ENCODE measurements at places on chromosomes 1 and 21. TPM values are rescaled to one million over a fixed set of nuclear protein-coding genes. Genes with fewer than 3 reads are reported as not detected.

The PEAR1 gene
- total RNA-seq, result 12.2 TPM

The RORC gene
- total RNA-seq, result 0.70 TPM

The ZSWIM5 gene
- total RNA-seq, result 0.55 TPM

The IGSF3 gene
- 27.8 TPM for total RNA-seq

The LMOD1 gene
- 0.74 TPM for total RNA-seq

DNA sequence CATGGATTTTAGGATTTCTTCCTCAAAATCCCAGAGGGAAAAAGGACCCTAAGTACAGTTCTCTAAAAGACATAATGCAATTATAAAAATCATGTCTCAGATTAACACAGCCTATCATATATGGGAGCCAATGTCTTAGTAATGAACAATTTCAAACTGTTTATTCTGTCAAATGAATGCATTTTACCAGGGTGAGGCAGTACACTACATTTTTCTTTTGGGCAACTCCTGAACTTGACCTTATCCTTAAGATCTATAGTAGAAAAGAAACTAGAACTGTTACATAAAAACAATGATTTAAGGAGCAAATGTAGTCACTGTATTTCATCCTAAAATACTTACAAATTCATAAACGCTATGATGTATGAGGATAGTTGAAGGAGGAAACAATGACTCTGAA lies 226.3 kb upstream of the B3GALT2 start:
- H3K4me3 ChIP-seq, result no peak overlapping the region
- H3K36me3 ChIP-seq, result no peaks in the 10 kb centered on the region

Measured in PC-9 (cell line).